ENCODE measurements at places on chromosomes 2 and 18. TPM values are rescaled to one million over a fixed set of nuclear protein-coding genes. Genes with fewer than 3 reads are reported as not detected.

DNA sequence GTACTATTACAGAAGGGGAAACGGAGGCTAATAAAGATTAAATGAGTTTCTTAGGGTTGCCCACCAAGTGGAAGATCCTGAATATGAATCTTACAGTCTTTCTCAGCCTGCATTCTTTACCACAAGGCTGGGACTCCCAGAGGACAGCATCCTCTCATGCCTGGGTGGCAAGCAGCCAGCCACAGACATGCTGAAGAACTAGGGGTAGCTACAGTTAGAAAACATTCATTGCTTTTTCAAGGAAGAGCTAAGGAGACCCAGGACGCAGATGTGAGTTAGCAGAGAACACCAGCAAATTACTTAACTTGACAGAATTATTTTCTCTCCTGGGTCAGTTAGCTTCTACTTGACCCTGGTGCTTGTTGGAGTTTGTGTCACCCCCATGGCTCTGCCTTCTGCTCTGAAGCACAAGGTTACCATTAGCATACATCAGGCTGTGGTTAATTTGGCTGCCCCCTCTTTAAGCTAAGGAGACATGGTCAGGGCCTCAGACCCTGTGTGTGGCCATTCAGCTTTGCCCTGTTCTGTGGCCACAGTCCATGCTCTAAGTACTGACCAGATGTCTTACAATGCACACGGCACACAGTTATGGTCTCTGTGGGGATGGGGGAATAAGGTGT, 132.3 kb upstream of the TNP1 start:
- H3K27me3 ChIP-seq = peaks cover 43% of the 10 kb centered on the region
- H3K27ac ChIP-seq = no peak overlapping the region
- H3K4me1 ChIP-seq = no peaks in the 10 kb centered on the region
- no peak overlapping the region for H3K4me3 ChIP-seq

The CSRNP3 gene
- not detected for total RNA-seq

DNA sequence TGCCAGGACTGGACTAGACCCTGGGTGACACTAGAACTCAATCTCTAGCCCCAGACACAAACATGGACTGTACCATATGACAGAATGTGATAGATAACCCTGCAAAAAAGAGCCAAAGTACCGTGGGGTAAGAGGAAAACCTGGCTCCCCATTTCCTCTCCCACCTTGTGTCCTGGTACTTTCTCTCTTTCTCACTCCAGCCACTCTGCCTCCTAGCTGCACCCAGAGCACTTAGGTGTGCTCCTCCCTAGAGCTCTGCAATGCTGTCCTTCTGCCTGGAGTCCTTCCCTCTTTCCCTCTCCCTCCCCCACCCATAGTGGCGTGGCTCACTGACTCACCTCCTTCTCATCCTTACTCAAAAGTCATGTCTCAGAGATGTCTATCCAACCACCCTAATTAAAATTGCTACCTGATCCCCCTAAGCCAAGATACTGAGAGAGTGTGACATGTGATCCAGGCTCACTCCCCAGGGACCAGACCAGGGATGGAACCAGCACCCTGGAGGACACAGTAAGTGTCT, 171.3 kb downstream of the LOXHD1 start:
- H3K27me3 ChIP-seq = peaks cover 16% of the 10 kb centered on the region
- H3K36me3 ChIP-seq = no peaks in the 10 kb centered on the region
- no peak for DNase-seq
- no peaks in the 10 kb centered on the region for H3K4me1 ChIP-seq
- no peak overlapping the region for H3K4me3 ChIP-seq

The TWIST2 gene
- not detected for total RNA-seq

DNA sequence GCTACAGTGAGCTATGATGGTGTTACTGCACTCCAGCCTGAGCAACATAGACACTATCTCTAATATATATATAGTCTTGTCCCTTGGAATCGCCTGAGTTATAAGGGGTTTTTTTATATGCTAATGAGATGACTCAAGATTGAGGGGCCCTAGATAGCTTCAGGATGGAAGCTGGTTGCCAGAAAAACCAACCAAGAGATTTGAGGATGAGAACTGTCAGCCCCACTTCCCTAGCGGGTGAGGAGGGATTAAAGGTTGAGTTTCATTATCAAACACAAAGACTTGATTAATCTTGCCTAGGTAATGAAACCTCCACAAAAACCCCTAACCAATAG, 12.6 kb upstream of the GALM start:
- peaks cover 40% of the 10 kb centered on the region for H3K4me1 ChIP-seq
- H3K36me3 ChIP-seq = peaks cover 8% of the 10 kb centered on the region
- H3K27me3 ChIP-seq = no peaks in the 10 kb centered on the region
- peak overlapping the region; percentile 57 for H3K4me3 ChIP-seq
- H3K27ac ChIP-seq = peak overlapping the region; percentile 91
- no peak for DNase-seq

The IL37 gene
- not detected for total RNA-seq

The FAM237A gene
- not detected for total RNA-seq

DNA sequence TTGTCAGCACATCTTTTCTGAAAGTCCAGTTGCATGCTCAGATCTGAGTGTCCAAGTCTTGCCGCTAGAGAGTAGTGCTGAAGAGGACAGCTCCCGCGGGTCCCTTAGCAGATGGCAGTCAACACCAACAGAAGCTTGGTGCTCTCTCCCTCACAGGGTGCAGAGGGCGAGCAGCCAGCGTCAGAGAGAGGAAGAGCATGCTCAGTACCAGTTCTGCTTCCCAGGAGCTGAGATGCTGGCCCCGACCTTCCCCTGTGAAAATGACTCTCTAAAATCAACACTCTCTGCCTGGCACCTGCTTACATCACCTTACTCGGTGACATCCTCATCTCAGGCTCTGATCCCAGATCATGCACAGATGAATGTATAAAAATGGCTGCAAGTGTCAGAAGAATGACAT, 86.0 kb upstream of the TWIST2 start:
- H3K4me1 ChIP-seq = no peaks in the 10 kb centered on the region
- no peak for DNase-seq
- no peaks in the 10 kb centered on the region for H3K36me3 ChIP-seq

Data from activated naive CD8-positive, alpha-beta T cell treated with anti-CD3 and anti-CD28 coated beads, Interleukin-2, amount 10 ng/mL, durations not matched to agents 7 days and 5 days (primary cell).